Sciatic nerve (tissue), 2 donors: ENCODE measurements at places on chromosomes 13 and 19.
A peak's percentile ranks its signal among the peaks of the same experiment; 100 is the strongest.

- peak; percentile 81 for DNase-seq
Measured at GRCh38 chr19:14081797-14082674, 3.5 kb downstream of the C19orf67 start.

- peak; percentile 88 for DNase-seq
Measured at GRCh38 chr19:3670796-3671679, 29.2 kb downstream of the PIP5K1C start.

DNA sequence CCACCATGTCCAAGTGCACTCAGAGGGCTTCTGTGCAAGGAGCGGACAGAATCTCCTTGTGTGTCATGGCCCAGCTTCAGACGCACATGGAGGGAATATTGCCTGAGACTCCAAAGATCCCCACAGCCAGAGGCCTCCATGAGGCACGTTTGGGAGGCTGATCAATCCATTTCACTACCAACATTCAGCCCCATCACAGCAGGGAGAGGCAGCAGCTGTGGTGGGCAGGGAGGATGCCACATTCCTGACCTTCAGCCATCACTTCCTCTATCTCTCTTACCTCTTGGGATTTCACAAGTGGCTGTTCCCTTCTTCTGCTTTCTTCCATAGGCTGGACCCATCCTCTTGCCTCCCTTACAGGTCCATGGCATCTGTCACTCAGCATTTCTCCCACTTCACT is 82.4 kb upstream of the MBNL2 start:
- DNase-seq, result no peak

GRCh38 chr13:27997904-27998522 is 9.5 kb upstream of the URAD start:
- DNase-seq, result no peak

DNA sequence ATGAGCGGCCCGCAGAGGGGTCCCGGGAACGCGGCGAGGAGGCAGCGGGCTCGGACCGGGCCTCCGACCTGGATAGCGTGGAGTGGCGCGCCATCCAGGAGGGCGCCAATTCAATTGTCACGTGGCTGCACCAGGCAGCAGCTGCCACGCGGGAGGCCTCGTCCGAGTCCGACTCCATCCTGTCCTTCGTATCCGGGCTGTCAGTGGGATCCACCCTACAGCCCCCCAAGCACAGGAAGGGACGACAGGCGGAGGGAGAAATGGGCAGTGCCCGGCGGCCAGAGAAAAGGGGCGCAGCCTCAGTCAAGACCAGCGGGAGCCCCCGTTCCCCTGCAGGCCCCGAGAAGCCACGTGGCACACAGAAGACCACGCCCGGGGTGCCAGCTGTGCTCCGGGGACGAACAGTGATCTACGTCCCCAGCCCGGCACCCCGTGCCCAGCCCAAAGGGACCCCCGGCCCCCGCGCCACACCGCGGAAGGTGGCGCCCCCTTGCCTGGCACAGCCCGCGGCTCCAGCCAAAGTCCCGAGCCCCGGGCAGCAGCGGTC is 10.7 kb downstream of the C19orf25 start:
- no peak for DNase-seq

DNA sequence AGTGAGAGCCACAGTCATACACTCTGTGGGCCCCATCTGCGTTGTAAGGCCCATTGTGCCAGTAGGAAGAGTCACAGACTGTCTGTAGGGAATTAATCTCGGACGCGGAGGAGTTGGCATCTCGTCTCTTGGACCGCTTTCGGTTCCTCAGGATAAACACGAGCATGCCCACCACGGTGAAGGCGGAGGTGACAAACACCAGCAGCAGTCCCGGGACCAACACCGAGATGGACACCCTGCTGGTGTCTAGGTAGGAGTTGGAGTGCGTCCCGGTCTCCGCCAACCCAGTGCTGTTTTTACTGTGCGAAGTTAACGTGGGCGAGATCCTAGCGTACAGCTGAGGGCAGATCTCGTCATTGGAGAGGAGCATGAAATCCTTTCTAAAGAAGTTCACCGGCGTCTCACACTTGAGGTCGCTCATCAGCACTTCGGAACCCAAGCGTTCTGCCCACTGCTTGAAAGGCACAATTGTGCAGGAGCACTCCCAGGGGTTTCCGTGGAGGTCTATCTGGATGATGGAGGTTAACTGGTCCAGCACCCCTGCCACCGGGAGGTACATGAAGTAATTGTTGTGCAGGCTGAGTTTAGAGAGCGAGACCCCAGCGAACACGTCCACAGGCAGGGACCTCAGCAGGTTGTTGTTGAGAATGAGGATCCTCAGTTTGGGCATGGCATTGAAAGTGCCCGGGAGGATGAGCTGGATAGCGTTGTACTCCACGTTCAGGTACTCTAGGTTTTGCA is 2.7 kb downstream of the SLITRK1 start:
- DNase-seq, result no peak

DNA sequence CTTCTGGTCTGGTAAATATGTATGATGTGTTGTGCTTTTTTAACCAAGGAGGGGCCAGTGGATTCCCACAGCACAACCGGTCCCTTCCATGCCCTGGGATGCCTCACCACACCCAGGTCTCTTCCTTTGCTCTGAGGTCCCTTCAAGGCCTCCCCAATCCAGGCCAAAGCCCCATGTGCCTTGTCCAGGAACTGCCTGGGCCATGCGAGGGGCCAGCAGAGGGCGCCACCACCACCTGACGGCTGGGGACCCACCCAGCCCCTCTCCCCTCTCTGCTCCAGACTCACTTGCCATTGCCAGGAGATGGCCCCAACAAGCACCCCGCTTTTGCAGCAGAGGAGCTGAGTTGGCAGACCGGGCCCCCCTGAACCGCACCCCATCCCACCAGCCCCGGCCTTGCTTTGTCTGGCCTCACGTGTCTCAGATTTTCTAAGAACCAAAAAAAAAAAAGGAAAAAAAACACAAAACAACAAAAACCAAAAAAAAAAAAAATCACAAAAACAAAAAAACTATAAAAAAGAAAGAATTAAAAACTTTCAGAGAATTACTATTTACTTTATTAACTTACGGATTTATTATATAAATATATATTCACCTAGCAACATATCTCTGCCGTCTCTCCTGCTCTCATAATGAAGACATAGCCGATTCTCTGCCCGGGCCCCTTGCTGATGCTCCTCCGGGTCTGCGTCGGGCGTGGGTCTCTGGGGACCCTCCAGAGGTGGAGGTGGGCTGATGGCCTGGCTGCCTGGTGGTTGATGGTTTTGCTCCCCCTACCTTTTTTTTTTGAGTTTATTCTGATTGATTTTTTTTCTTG is 14.4 kb downstream of the CAPN12 start:
- peak; percentile 81 for DNase-seq

DNA sequence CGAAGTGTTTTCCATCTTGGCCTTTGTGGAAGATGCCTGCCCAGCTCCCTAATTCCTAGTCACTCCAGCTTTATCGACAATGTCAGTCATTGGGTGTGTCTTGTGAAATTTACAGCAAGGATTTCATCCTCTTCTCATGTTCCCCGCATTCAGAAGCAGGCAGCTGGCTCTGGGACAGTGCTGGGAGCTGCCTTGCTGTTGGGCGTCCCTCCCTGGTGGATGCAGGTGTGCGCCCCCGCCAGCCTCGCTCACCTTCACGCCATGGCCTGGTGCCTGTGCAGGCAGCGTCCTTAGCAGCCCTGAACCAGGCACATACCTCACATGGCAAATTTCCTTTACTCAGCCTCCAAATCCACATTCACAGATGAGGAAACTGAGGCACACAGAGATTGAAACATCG is 39.7 kb upstream of the TFDP1 start:
- DNase-seq, result peak; percentile 34

DNA sequence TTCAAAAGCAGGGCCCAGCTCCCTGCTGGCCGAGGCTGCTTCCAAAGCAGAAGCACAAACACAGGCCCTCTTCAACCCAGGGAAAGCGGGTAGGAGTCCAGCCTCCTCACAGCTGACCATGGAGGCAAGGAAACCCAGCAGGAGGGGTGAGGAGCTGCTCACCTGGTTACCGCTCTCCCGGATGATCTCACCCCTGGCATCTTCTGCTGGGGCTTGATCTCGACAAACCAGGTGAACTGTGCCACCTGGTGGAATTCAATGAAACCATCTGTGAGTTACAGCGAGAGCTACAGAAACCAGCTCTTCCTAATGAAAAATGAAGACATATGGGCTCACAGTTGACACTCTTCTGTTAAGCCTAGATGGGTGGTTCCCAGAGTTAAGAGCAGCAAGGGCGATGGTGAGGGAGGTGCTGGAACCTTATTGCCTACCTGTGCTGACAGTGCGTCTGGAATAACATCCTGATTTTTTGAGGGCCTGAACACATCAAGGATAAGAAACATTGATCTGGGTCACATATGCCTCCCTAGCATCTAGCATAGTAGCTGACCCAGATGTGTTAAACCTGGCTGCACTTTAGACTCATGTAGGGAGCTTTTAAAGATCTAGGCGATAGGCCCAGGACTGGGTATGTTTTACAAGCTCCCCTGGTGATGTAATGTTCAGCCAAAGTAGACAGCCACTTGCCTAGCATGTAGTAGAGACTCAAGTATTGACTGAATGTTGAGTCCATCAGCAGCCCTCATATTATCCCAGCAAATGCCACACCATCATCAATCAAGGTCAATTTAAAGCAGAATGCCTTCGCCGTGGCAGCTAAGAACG is 6.1 kb downstream of the DHRS12 start:
- no peak for DNase-seq

- no peak for DNase-seq
Measured at GRCh38 chr19:54429176-54429495, 13.9 kb downstream of the TTYH1 start.

DNA sequence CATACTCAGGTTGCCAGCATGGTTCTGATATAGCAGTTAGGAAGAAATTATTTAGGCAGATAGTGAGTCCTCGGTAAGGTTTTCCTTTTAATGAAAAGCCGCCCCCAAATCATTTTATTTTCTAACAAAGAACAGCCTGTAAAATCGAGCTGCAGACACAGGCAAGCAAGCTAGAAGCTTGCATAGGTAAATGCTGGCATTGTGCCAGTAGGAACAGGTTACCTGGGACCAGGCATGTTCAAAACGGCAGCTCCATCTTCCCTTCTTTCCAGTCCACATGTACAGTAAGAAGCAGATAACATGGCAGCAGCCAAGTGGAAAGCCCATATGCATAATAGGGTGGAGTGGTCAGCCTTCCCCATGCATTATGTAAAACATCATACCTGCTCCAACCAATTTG is 71.1 kb downstream of the UGGT2 start:
- no peak for DNase-seq

DNA sequence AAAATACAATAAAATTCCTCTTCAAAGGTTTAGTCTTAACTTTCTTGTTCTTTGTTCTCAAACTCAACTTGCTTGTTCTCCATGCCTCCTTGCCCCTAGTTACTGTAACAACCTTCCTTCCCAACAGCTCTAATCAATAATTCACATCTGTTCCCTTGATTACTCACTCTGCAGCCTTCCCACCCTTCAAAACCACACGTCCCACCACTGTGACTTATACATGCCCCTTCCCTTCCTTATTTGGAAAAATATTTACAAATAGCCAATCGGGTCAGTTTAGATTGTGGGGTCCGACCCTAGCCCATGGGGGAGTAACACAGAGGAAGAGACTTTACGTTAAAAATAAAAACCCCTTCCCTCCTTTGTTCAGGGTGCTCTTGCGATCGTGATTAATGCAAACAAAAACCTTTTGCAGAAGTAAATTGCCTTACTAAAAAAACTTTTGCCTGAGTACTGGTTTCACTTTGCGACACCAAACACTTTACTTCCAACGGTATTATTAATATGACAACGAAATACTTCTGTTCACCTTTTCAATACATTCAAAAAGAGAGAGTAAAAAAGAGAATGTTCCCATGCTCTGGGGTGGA is 512 bp upstream of the ZNF93 start:
- no peak for DNase-seq

DNA sequence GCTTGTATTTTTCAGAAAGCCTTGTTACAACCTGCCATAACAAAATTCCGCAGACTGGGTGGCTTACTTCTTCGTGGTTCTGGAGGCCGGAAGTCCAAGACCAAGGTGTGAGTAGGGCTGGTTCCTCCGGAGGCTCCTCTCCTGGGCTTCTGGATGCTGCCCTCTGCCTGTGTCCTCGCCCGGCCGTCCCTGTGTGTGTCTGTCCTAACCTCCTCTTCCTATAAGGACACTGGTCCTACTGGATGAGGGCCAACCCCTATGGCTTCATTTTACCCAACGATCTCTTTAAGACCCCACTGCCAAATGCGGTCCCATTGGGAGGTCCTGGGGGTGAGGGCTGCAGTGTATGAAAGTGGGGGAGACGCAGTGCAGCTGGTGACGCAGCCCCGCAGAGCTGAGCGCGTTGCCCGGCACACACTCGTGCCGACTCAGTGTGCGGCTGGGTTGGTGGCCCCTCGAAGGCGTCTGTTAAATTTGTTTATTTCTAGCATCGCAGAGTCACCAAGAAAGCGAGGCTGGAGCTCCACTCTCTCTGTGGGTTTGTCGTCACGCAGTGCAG is 116.7 kb downstream of the SOX1 start:
- DNase-seq, result no peak

GRCh38 chr19:46928951-46929350 is 68.2 kb downstream of the ARHGAP35 start:
- no peak for DNase-seq

- DNase-seq, result no peak
Measured at GRCh38 chr19:10486551-10486950, 16.6 kb downstream of the KEAP1 start.
